ENCODE measurements at places on chromosomes 13 and 19.

DNA sequence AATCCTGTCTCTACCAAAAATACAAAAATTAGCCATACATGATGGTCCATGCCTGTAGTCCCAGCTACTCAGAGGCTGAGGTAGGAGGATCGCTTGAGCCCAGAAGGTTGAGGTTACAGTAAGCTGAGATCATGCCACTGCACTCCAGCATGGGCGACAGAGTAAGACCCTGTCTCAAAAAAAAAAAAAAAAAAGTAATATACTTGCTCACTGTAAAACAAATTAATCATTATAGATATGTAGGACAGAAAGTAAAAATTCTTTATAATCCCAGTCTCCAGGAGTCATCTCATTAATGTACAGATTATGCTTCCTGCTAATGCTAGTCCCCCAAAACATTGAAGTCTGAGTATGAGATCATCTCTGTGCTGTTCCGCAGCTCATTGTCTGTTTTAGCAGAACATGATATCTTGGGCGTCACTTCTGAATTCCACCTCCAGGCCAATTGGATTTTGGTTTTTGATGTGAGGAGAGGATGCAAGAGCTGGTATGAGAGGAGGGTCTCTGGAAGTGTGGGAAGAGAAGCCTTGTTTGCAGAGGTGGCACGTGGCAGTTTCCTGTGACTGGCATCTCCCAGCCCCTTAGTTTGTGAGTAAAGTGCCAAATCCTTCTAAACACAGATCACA is 75.4 kb upstream of the NPAS1 start:
- no peak for DNase-seq

DNA sequence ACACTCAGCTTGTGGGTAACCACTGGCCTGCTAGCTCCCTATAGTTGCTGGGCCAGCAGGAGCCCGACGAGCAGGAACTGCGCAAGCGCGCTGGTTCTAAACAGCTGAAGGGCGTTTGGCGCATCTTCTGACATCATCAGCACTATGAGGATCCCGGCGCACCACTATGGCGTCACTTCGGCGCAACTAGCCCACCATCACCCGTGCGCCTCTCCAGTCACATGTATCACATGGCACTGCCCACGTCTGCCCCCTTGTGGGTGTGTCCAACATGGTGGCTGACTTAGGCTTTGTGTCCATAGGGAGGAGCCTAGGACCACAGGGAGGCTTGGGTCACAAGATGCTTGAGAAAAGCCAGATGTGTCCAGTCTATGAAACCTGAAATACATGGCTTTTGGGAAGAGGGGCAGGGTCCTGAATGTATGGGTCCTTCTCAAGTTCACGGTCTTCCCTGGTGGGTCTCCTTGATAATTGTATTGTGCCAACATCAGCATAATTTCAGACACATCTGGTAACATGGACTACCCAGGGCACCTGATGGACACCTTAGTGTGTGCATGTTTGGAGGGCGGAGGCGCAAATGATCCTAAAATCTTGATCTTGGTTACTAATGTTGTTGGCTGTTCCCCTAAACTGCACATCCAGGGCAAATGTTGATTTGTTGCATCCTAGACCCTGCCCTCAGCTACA is 18.0 kb downstream of the KLK4 start:
- DNase-seq: no peak

GRCh38 chr19:5681391-5682106 is 722 bp downstream of the HSD11B1L start:
- no peak for DNase-seq

GRCh38 chr19:7507884-7508283 is 8.0 kb upstream of the ZNF358 start:
- no peak for DNase-seq

- DNase-seq: no peak
Observed at GRCh38 chr13:41282129-41282571, 18.8 kb upstream of the MTRF1 start.

DNA sequence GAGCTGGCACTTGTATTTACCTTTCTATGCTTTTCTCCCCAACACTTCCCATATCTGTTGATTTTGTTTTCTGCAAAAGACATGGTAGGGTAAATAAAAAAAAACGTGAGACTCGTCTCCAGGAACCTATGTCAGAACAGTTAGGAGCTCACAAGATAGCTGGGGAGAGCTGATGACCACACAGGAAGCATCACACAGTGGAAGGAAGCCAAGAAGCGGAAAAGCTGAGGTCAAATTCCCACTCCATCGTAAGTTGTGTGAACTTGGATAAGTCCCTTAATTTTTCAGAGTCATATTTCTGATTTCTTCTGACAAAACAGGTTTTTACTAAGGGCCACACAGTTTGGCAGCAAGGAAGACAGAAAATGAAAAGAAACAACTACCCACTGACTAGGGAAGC is 199.6 kb downstream of the KLF5 start:
- DNase-seq: no peak

GRCh38 chr19:42197375-42197817 is 20.1 kb downstream of the DEDD2 start:
- DNase-seq: no peak

DNA sequence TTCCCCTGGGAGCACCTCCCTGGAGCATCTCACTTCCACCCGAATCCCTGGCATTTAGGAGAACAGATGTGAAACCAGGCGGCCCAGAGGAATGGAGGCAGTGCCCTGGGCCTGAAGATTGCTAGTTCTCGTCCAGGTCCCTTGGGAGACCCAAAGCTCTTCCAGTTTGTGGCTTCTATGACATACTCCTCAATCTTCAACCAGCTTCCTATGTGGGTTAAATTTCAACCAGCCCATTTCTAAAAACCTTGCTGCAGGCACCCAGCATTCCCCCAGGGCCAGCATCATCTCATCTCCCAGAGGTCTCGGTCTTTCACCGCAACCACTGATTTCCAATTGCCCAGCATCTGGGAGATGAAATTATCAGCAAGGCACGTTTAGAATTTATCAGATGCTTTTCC is 46.0 kb upstream of the STK24 start:
- DNase-seq: no peak

GRCh38 chr13:98860491-98860890 is 108.0 kb upstream of the SLC15A1 start:
- DNase-seq: no peak

All from NCI-H1092 treated with DMSO at 0.1 percent for 48 hours (cell line).